ENCODE measurements at places on chromosomes 7 and 10.

DNA sequence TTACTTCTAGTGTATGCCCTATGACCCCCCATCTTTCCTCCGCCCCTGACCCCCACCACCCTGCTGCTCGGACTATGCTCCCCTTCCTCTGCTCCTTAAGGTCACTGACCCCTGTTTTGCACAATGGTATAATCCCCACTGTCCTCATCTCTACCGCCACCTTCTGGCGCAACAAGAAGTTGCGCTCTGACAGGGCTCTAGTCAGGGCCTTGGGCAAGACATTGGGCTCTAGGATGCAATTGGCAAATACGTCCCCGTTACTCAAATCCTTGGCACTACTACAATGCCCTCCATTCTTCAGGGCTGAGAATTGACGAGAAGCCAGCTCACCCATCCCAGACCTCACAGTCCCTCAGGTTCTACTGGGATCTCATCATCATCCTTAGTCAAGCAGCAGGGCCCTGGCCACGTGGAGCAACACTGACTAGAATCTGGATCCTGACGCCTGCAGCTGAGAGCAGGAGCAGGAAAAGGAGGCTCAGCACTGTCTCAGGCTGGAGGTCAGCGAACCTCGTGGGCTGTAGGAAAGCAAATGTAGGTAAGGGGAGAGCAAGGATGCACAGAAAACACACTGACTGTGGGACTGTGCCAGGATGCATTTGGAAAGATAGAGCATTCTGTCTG is 10.6 kb downstream of the LRIT2 start:
- no peak for DNase-seq

DNA sequence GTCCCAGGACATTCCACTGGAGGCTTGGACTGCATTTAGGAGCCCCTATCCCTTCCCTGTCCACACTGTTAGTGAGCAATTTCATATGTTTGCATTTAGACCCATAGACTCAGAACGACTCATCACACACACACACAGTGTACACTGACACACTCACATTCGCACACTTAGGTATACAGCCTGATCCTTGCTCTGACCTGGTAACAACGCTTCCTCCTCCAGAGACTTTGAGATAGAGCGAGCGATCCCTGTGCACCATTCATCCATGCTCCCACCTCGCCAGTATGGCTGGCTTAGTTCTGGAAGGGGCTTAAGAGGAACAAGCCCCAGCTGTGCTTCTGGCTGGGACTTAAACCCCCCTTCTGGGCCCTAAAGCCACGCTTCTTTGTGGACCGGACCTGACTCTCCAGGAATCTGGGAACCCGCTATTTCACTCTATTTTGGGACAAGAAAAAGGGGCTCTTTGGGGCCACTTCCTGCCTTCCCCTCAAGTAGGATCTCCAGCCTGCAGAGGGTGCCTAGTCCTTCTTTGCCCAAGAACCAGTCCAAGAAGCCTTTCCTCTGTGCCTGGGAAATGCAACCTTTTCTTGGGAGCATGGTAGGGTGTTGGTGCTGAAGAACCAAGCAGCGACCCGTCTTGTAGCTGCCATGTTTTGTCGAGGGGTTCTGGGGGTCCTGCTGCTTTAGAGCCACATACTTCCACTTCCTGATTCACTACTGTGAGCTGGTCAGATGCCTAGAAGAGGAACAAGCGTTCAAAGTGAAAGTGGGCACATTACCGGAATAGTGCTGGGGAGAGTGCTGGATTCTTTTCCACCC is 1.1 kb upstream of the HOXA13 start:
- no peak for DNase-seq

DNA sequence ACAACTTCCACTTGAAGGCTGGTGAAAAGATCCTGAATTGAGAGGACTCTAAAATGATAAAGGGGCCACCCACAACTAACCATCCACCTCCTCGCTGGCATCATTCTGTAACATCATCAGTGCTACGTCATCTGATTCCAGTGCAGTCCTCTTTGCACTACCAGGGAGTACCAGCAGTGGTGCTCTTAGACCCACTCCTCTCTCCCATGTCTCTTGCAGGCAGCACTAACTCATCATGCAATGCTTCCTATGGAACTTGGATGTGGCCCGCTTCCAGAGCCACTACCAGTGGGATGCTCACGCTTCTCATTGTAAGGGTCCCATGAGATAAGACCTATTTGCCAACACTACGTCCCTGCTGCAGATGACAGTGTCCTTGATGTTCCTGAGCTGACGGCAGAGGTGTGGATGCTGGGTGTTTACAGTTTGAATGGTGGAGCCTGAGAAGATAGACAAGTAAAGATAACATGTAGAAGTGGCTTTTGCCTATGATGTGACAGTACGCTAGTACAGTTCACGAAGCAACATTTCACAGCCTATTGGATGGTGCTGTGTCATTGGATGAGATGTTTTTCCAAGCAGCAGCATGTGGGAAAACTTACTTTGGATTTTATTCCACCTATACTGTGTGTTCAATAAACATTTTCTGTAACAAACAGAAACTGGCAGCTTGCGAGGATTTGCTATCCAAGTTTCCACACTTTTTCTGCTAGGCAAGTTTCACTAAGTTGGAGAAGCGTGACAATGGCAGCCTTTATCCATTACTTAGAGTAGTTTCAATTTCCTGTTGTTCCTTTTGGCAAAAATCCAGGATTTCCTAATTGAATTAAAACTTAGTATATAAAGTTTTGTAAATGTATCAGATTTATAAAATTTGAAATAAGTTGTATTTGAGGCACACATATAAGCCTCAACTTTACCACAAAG is 35.8 kb upstream of the COBL start:
- no peak for DNase-seq

DNA sequence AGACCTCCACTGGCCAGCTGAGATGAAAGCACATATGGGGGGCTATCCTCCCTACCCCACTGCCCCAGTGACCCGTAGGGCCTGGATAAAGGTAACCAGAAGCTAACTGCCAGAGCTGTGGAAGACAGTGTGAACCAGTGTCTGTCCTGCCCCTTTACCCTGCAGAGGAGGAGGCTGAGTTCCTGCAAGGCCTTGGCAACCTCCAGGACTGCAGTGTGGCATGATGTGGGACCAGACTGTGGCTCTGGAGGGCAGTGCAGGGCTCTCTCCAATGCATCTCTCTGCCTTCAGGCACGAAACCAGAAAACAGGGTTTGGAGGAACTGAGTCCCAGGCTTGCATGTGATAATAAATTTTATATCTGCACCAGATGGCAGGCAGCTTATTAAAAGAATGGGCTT is 93.1 kb downstream of the EPC1 start:
- DNase-seq: no peak

DNA sequence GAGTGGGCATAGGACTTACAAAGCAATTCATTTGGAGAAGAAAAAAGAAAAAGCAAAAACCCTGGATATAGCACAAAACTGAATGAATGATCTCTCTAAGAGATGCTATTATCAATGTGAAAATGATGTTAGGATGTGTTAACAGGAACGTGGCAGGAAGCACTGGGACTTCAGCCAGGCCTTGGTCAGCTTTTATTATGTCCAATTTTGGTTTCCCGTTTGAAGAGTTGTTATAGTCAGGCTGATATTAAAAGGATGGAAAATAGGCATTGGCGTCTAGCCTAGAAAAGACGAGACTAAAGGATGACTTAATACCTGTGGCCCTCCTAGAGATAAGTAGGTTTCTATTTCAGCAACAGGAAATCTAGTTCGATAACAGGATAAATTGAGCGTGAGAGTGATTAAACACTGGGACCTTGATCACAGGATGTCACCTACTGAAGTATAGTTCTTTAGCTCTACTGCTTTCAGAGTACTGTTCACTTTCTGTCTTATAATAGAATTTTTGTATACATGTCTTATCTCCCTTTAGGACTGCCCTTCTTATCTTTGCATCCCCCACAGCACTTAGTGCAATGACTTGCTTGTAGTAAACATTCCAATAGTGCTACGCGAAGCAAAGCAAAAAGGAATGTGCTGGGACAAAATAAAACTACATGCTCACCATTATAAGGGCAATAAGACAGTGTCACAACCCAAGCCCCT is 99.8 kb upstream of the AGBL3 start:
- no peak for DNase-seq

- no peak for DNase-seq
These were observed 13.6 kb downstream of the EIF4EBP2 start for GRCh38 chr10:70417568-70417967.

GRCh38 chr10:99457813-99458212 is 27.4 kb upstream of the GOT1 start:
- DNase-seq: no peak

DNA sequence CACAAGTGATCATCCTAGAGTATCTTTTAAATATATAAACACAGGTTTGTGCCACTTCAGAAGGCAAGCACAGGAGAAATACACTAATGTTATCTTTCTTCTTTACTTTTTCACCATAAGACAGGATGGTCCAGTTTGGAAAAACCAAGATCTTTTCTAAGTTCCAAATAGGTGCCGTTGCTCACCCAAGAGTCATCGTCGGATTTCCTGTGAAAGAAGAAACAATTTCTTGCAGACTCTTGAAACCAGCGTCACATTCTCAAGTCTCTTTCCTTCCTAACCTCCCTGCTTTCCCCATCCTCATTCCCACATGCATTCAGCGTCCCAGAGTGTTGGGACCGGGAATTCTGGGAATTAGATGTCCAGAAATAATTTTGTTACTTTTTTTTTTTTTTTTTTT is 42.8 kb upstream of the GSDME start:
- no peak for DNase-seq

GRCh38 chr7:154990964-154991540 is 11.9 kb downstream of the PAXIP1 start:
- no peak for DNase-seq

DNA sequence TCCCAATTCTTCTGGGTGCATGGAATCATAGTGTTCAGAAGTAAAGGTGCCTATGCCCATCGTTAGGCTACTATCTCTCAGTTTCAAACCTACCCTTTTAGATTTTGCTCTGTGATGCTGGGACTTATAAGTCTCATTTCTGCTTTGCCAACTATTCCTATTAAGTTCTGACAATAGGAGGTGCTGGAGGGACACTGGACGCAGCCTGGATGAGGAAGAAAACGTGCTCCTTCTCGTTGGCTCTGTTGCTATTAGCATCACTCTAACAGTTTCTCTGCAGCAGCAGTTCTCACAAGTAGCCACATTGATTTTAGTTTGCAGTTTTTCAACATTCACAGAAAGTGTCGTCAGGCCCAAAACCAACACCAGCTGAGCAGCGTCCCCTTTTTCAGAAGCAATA is 72.4 kb downstream of the ABCC2 start:
- DNase-seq: no peak

DNA sequence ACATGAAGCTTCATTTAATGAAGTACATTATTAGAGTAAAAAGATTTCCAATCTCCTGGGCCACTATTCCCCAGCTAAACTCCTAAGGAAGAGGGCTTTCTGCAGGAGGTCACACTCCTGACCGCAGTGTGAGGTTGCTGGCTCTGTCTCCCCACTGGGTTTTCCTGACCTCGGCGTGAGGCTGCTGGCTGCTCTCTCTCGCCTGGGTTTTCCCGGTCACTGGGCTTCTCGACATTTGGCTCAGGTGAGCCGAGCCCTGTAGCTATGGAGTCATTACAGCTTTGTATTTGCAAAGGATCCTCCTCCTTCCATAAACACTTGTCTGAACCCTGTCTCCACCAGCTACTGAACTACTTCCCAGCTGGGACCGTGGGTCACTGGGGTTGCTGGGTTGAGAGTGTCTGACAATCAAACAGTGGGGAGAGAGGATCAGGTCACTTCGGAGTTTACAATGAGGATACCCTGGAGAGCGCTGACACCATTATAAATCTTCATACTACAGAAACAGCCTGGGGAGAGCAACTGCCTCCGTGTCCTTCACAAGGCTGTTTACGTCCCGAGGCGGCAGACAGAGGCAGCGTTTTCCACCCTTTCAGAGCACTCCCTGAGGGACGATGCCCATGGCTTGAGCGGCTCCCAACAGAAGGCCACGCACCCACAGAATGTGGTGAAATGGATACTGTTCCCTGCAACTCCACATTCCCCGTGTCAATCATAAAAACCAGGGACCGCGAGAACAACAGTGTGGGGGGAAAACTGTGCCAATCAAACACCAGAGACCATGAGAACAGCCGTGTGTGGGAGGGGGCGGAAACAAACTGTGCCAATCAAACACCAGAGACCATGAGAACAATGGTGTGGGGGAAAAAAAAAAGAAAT is 226.2 kb downstream of the ZMYND11 start:
- DNase-seq: no peak

DNA sequence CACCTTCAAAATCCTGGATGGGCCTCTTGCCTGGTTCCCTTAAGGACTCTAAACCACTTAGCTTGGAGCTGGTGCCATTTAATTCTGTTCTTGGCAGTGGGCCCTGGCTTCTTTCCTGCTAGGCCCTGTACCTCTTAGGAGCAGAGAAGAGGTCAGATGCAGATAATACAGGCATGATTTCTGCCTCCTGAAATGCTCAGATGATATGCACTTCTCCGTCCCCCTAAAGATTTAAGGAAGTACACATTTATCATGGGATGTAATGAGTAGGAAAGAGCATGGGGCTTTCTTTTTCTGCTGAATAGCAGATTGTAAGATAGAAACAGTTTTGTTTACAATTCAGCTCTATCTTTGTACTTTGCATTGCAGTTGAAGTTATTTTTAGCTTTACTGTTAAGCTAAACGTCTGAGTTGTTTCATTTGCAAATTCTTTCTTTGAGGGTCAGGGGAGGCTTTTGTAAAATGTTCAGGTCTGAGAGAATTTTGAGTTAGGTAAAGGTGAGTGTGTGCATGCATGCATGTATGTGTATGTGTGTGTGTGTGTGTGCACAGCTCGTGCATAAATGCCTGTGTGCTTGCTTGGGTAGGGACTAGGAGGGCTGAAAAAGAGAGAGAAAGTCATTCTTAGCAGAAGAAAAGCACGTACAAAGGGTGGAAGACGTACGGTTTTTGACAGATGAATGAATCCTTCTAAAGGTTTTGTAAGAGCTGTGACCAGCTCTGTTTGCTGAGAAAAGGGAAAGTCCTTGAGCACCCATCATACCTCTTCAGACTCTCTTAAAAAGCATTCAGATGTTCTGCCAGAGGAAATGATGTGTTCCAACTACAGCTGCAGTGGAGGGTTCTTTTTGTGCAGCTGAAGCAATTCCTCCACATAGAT is 364.2 kb downstream of the AUTS2 start:
- DNase-seq: no peak

DNA sequence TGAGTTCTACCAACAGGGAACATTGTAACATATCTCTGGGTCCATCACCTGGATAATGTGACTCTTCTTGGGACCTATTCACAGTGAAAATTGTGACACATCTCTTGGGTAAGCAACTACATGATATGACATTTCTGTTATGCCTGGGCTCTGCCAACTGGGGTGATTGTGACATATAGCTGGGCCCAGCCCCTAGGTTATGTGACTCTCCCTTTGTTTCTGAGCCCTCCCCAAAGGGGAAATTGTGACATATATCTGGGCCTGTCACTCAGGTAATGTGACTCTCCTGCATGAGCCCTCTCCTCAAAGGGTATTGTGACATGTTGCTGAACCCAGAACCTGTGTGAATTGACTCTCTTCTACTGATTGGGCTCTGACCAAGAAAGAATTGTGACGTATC is 22.4 kb upstream of the ZNF107 start:
- DNase-seq: no peak

GRCh38 chr10:130766071-130766470 is 545.5 kb downstream of the TCERG1L start:
- DNase-seq: no peak

GRCh38 chr7:50147951-50148808 is 55.1 kb upstream of the ZPBP start:
- DNase-seq: no peak
